ENCODE measurements at places on chromosomes 7 and 10. TPM values are rescaled to one million over a fixed set of nuclear protein-coding genes. Genes with fewer than 3 reads are reported as not detected.

- peaks cover 13% of the 10 kb centered on the region for H3K4me1 ChIP-seq
- no peaks in the 10 kb centered on the region for H3K36me3 ChIP-seq
- H3K4me3 ChIP-seq, result no peak overlapping the region
- H3K27ac ChIP-seq, result no peak overlapping the region
- DNase-seq, result no peak
- peaks cover 39% of the 10 kb centered on the region for H3K27me3 ChIP-seq
These were observed 49.0 kb downstream of the ALOX5 start for GRCh38 chr10:45422866-45423659.

GRCh38 chr10:4984223-4984622 lies 19.4 kb downstream of the AKR1C2 start:
- H3K36me3 ChIP-seq, result no peaks in the 10 kb centered on the region
- H3K27ac ChIP-seq, result no peak overlapping the region
- DNase-seq, result no peak
- peaks cover 11% of the 10 kb centered on the region for H3K27me3 ChIP-seq
- H3K4me1 ChIP-seq, result no peaks in the 10 kb centered on the region

GRCh38 chr10:6465437-6465836 lies 114.6 kb downstream of the PRKCQ start:
- no peak overlapping the region for H3K27ac ChIP-seq
- no peak for DNase-seq
- no peaks in the 10 kb centered on the region for H3K36me3 ChIP-seq
- H3K27me3 ChIP-seq, result peaks cover 2% of the 10 kb centered on the region
- H3K4me3 ChIP-seq, result no peak overlapping the region

- peaks cover 27% of the 10 kb centered on the region for H3K4me1 ChIP-seq
- peaks cover 1% of the 10 kb centered on the region for H3K27me3 ChIP-seq
- peak overlapping the region; percentile 95 for H3K4me3 ChIP-seq
- H3K27ac ChIP-seq, result peak overlapping the region; percentile 92
- DNase-seq, result no peak
These were observed 420 bp upstream of the KLHL7 start for GRCh38 chr7:23105086-23105643.

DNA sequence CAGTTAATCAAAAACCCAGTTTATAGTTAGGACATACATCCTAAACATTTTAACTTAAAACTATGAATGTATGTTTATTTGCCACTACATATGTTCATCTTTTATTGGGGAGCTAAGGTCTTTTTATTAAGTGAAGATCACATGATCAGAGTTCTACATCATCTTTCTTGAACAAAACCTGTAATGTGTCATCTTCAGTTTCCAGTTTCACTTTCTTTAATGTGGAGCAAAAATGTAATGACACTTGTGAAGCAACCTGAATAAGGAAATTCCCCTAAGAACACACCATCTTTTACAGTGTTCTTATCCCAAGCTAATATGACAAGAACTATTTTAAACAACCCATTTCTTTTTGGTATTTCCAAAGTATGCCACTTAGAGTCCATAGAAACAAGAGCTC lies 166.7 kb upstream of the BET1 start:
- DNase-seq, result no peak
- peaks cover 12% of the 10 kb centered on the region for H3K4me1 ChIP-seq
- peaks cover 5% of the 10 kb centered on the region for H3K36me3 ChIP-seq
- H3K4me3 ChIP-seq, result no peak overlapping the region
- no peaks in the 10 kb centered on the region for H3K27me3 ChIP-seq

DNA sequence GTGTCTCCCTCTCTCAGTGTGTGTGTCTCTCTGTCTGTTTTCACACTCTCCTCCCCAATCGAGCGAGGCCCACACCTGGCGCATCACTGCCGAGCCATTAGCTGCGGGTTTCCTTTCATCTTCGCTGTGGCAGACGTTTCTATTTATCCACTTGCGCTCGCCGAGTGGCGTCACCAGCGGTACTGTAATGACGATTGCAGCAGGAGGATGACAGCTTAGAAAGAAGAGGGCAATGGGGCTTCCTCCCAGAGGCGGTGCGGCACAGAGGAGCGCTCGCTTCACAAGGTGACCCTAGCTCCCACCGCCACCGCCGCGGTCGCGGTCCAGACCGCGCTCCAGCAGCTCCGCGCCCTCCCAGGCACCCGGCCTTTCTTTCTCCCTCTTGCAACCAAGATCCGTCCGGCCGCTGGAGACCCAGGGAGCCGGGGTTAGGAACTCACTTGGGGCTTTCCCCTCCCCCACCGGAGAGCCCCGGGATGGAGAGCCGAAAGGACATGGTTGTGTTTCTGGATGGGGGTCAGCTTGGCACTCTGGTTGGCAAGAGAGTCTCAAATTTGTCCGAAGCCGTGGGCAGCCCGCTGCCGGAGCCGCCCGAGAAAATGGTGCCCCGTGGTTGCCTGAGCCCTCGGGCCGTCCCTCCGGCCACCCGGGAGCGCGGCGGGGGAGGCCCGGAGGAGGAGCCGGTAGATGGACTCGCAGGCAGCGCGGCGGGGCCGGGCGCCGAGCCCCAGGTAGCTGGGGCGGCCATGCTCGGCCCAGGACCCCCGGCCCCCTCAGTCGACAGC lies at the start of gene EVX1:
TSS of gene EVX1 (plus strand) at position 248 of the 785 bp plus-strand sequence. CDS start at position 477, 229 bp downstream.
- DNase-seq, result no peak
- H3K4me1 ChIP-seq, result peaks cover 12% of the 10 kb centered on the region
- H3K36me3 ChIP-seq, result no peaks in the 10 kb centered on the region
- peak within 1 kb of the TSS; percentile 64 for H3K4me3 ChIP-seq

- H3K27ac ChIP-seq, result no peak overlapping the region
- no peak overlapping the region for H3K4me3 ChIP-seq
- peaks cover 11% of the 10 kb centered on the region for H3K36me3 ChIP-seq
- peaks cover 12% of the 10 kb centered on the region for H3K4me1 ChIP-seq
- DNase-seq, result peak; percentile 71
These were observed 33.7 kb downstream of the NRBF2 start for GRCh38 chr10:63166742-63167258.

- no peak for DNase-seq
- no peaks in the 10 kb centered on the region for H3K36me3 ChIP-seq
- peaks cover 3% of the 10 kb centered on the region for H3K27me3 ChIP-seq
- H3K4me3 ChIP-seq, result no peak overlapping the region
These were observed 32.5 kb downstream of the DYDC1 start for GRCh38 chr10:80324086-80324485.

GRCh38 chr10:44924261-44925040 lies 13.3 kb downstream of the TMEM72 start:
- no peak overlapping the region for H3K27ac ChIP-seq
- H3K4me1 ChIP-seq, result no peaks in the 10 kb centered on the region
- H3K27me3 ChIP-seq, result peaks cover 24% of the 10 kb centered on the region
- no peak for DNase-seq
- H3K4me3 ChIP-seq, result no peak overlapping the region

GRCh38 chr7:69078997-69079769 lies 519.1 kb upstream of the AUTS2 start:
- DNase-seq, result no peak
- H3K36me3 ChIP-seq, result peaks cover 7% of the 10 kb centered on the region
- no peaks in the 10 kb centered on the region for H3K4me1 ChIP-seq

GRCh38 chr10:99621454-99622251 lies 1.4 kb upstream of the SLC25A28 start:
- DNase-seq, result no peak
- H3K4me3 ChIP-seq, result peak overlapping the region; percentile 89
- peak overlapping the region; percentile 98 for H3K27ac ChIP-seq

- no peak overlapping the region for H3K4me3 ChIP-seq
- H3K27ac ChIP-seq, result no peak overlapping the region
- H3K36me3 ChIP-seq, result no peaks in the 10 kb centered on the region
These were observed 32.6 kb upstream of the ORC5 start for GRCh38 chr7:104240401-104240800.

GRCh38 chr10:80662429-80663261 lies 124.9 kb downstream of the SH2D4B start:
- DNase-seq, result peak; percentile 81
- peaks cover 9% of the 10 kb centered on the region for H3K4me1 ChIP-seq
- peak overlapping the region; percentile 84 for H3K4me3 ChIP-seq
- peak overlapping the region; percentile 59 for H3K27ac ChIP-seq
- no peaks in the 10 kb centered on the region for H3K36me3 ChIP-seq
- H3K27me3 ChIP-seq, result peaks cover 5% of the 10 kb centered on the region

DNA sequence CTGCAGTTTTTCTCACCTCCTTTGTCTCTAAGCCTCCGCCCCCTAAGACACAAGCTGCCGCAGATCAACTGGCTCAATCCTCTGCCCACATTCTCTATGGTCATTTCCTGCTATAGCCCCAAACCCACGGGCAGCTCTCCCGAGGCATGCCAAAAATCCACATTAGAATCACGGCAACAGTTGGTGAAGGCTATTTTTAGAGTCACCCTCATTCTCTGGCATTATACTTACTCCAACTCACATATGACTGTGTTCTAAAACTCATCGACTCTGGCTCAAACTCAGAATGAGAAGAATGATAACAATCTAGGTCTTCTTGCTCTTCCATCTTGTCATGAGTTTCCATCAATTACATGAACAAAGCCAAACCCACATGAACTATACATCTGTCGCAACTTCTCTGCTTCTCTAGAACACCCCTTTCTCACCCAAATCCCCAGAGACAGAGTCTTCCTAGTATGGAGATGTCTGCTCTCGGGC lies 10.9 kb upstream of the KIAA1549 start:
- peaks cover 3% of the 10 kb centered on the region for H3K27me3 ChIP-seq
- peaks cover 13% of the 10 kb centered on the region for H3K36me3 ChIP-seq
- H3K27ac ChIP-seq, result peak overlapping the region; percentile 87
- peaks cover 30% of the 10 kb centered on the region for H3K4me1 ChIP-seq

DNA sequence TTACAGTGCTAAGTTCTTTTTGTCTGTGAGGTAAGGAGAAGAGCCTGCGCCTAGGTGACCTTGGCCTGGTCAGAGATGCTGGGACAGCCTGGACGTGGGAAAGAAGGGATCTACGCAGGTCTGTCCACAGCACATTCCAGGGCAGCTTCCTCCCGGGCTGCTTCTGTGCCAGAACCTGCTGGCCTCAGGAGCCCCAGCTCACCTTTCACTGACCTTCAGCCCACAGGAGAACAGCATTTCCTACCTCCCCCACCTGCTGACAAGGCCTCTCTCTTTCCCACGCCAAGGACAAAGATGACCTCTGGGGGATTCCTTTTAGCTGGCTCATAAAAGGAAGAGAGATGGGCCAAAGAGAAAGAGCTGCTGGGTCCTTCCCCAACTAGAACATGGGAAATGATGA lies 260.6 kb downstream of the KCNMA1 start:
- peak overlapping the region; percentile 6 for H3K27ac ChIP-seq
- no peaks in the 10 kb centered on the region for H3K27me3 ChIP-seq
- H3K4me1 ChIP-seq, result peaks cover 55% of the 10 kb centered on the region
- H3K36me3 ChIP-seq, result peaks cover 38% of the 10 kb centered on the region

DNA sequence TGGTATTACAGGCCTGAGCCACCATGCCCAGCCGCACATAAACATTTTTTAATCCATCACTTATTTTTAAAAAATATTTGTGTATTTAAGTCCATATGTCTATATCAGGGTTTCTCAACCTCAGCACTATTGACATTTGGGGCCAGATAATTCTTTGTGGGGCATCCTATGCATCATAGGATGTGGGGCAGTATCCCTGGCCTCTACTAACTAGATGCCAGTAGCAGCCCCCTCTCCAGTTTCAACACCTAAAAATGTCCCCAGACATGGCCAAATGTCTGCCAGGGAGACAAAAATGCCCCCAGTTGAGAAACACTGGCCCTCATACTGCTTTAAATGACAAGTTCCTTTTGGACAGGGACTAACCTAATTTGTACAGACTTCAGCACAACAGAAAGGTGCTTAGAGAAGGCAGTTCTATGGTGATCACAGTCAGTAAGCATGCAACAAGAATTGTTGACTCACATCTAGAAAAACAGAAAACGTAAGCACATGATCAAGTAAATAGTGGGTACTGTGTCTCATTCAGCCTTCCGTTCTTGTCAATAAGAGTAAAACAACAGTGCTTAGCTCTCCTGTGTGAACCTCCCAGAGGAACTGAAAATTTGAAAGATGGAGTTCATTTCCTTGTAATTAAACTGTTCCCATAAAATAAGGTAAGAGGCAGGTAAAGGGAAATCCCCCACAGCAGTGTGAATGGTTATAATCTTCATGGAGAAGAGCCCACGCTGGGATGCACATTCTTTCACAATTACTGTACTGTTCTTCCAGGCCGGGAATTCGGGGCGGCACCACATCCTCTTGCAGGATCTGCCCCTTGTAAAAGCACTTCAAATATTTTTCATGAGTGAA lies 17.3 kb upstream of the ADRB1 start:
- no peaks in the 10 kb centered on the region for H3K36me3 ChIP-seq
- peaks cover 60% of the 10 kb centered on the region for H3K4me1 ChIP-seq
- H3K4me3 ChIP-seq, result peak overlapping the region; percentile 89
- peak overlapping the region; percentile 93 for H3K27ac ChIP-seq

- no peaks in the 10 kb centered on the region for H3K36me3 ChIP-seq
- H3K4me1 ChIP-seq, result peaks cover 89% of the 10 kb centered on the region
- H3K4me3 ChIP-seq, result peak overlapping the region; percentile 63
- DNase-seq, result no peak
- H3K27ac ChIP-seq, result peak overlapping the region; percentile 94
- H3K27me3 ChIP-seq, result no peaks in the 10 kb centered on the region
These were observed 52.0 kb upstream of the SMNDC1 start for GRCh38 chr10:110356628-110357245.

- H3K36me3 ChIP-seq, result no peaks in the 10 kb centered on the region
- no peaks in the 10 kb centered on the region for H3K4me1 ChIP-seq
- H3K4me3 ChIP-seq, result no peak overlapping the region
- no peak overlapping the region for H3K27ac ChIP-seq
These were observed 79.2 kb downstream of the CCDC3 start for GRCh38 chr10:12922117-12922900.

DNA sequence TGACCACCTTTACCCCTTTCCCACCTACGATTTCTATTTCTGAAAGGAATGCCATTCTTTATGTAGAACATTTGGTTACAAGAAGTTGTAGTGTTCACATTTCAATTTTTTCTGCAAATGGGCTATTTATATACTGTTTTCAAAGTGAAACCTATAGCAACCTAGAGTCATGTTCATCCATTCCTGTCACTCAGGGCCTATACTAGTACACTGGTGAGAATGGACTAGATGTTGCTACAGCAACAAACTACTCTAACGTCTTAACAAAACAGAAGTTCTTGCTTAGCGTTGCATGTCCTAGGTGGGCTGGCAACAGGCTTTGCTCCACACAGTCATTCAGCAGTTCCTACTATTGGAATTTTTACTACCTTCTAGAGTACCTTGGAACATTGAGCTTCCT lies 16.3 kb downstream of the CASD1 start:
- DNase-seq, result no peak
- H3K4me3 ChIP-seq, result no peak overlapping the region
- H3K4me1 ChIP-seq, result peaks cover 7% of the 10 kb centered on the region
- H3K36me3 ChIP-seq, result no peaks in the 10 kb centered on the region
- H3K27me3 ChIP-seq, result no peaks in the 10 kb centered on the region

DNA sequence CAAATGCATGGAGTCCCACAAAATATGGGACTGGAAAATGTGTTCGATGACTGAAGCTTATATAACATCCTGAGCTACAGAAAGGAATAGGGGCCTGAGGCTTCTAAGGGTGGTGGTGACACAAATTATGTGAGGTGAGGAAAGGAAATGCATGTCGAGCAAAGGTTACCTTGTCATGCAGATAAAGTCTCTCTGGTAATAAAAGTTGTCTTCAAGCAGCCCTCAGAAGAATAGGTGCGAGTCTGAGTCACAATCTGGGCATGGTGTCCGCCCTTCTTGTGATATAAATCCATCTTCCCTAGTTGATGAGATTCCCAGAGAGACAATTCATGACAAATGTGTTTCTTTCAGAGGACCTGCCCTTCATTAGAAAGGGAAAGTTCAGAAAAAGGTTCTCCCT lies 985.2 kb upstream of the C7orf33 start:
- no peaks in the 10 kb centered on the region for H3K27me3 ChIP-seq
- no peak overlapping the region for H3K27ac ChIP-seq
- no peak overlapping the region for H3K4me3 ChIP-seq
- no peaks in the 10 kb centered on the region for H3K36me3 ChIP-seq
- peaks cover 20% of the 10 kb centered on the region for H3K4me1 ChIP-seq

Gene OR2A1
- not detected for total RNA-seq

Gene NEURL1
- 0.09 TPM for total RNA-seq

Gene TEX47
- total RNA-seq, result not detected

Gene CLCN1
- not detected for total RNA-seq

Gene CSTF2T
- 15.4 TPM for total RNA-seq

All from HFFc6 (cell line).